ENCODE measurements at places on chromosomes 4 and X. TPM values are rescaled to one million over a fixed set of nuclear protein-coding genes. Genes with fewer than 3 reads are reported as not detected.

DNA sequence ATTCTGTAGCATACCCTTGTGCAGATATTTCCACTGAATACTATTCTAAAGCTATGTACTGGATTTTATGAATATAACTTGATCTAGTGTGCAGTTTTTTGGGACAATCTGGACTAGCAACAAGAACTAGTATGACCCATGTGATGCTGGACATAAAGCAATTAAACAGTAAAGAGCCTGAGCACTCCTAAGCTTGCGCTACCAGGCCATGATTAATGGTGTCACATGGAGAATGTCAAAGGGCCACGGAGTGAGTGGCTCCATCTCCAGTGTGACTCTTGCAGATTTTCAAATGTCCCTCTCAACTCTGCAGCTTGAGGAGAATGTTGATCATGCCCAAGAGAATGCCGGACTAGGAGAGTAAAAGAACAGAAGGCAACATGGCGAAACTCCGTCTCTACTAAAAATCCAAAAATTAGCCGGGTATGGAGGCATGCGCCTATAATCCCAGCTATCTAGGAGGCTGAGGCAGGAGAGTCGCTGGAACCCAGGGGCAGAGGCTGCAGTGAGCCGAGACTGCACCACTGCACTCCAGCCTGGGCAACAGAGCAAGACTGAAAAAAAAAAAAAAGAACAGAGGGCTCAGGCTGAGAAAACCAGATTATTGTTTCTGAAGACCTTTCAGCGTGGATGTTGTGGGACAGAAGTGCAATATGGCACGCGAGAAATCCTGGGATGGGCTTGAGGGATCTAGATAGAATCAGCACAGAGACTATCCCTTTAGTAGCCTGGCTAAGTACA, 45.0 kb downstream of the TIGD2 start:
- DNase-seq, result no peak

GRCh38 chr4:153465140-153465539, 1.0 kb upstream of the TMEM131L start:
- DNase-seq, result no peak

DNA sequence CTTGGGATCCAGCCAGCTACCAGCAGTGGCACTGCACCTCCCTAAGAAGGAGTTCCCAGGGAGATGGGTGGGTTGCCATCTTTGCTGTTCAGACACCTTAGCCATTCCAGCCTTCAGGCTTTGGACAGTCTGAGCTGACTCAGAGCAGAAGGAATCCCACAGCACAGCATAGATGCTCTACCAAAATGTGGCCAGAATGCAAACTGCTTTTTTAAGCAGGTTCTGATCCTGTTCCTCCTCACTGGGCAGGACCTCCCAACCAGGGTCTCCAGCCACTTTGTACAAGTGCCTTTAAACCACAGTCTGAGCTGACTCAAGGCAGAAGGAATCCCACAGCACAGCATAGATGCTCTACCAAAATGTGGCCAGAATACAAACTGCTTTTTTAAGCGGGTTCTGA, 209.0 kb downstream of the NPNT start:
- no peak for DNase-seq

The FAAH2 gene
- 0.52 TPM for total RNA-seq

The NEUROG2 gene
- total RNA-seq, result 4.2 TPM
